CD4-positive, alpha-beta T cell treated with Interleukin-12 subunit alpha and Interleukin-12 subunit beta, for 1 hour (primary cell): ENCODE measurements at places on chromosomes 5 and 9.

DNA sequence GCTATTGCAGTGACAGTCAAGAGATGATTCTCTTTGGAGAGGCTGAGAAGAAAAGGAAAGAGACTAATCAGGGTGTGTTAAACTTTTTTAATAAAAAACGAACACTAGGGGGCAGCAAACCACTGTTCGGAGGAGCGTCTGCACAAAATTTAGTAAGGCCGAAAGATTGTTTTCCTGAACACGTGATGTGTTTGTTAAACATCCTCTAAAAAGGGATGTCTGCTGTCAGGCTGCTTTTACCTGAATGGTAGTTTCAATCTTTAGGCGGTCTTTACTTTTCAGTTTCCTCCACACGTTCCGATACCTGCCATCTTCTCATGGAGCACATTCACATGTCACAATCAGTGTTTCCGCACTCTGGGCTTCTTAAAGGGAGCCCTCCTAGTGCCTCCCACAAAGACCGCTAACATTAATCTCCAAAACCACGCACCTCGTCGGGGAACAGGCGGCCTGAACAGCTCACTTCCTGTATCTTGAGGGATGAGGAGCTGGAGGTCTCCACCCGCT is 125.2 kb downstream of the GPBP1 start:
- DNase-seq = peak; percentile 81

GRCh38 chr5:54278036-54278830 is 32.1 kb downstream of the ARL15 start:
- no peak for DNase-seq

DNA sequence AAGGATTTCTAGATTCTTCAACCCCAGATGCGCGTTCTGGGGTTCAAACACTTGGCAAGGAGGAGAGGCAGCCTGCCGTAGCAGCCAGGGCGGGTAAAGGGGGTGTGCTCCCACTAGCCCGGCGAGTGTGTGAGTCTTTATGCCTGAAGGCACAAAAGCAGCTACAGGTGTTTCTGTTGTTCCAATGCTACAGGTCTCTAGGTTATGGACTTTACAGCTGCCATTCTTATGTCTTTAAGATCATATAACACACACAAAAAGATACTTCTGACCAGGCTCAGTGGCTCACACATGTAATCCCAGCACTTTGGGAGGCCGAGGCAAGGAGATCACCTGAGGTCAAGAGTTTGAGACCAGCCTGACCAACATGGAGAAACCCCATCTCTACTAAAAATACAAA is 133.6 kb upstream of the RETREG1 start:
- DNase-seq = no peak

DNA sequence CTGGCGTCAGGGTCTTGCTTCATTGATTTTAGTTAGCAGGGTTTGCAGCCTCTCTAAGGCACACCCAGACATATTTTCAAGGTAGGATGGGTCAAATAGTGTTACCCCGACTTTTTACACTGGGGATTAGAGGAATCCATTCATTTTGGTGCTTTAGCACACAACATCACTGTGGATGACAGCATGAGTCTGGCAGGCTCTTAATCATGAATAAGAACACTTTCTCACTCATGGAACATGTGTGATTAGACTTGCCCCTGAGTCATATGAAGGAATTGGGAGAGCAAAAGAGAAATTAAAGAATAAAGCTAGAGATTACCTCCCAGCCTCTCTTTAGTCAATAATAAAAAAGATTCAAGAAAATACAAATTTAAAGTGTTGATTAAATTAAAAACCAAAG is 175.6 kb downstream of the SEMA5A start:
- DNase-seq = no peak

DNA sequence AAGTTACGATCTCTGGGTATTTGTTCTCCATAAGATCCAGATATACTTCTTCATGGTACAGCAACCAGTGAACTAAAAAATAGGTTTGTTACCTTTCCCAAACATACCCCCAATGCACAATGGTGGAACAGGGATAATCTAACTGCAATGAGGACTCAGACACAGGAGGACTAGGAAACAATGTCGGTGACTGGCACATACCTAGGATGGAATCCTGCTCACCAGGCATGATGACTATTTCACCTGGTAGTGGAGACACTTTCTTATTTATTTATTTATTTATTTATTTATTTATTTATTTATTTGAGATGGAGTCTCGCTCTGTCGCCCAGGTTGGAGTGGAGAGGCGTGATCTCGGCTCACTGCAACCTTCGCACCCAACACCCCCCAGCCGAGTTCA is 159.9 kb upstream of the CCNH start:
- no peak for DNase-seq

DNA sequence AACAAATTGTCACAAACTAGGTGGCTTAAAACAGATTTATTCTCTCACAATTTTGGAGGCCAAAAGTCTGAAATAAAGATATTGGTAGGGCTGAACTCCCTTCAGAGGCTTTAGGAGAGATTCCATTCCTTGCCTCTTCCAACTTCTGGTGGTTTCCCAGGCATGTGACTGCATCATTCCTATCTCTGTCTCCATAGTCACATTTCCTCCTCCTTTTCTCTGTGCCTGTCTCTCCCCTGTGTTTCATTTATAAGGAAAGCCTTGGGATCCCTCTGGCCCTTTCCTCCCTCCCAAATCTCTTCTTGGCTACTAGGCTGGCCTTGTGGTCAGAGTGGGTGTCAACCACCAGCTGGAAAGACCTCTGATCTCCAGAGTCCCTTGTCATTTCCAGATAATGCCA is 78.2 kb downstream of the SNX18 start:
- DNase-seq = no peak

- DNase-seq = no peak
Observed at GRCh38 chr5:141560725-141561483, 57.9 kb downstream of the DIAPH1 start.
